Bronchus fibroblast of lung (primary cell): ENCODE measurements at places on chromosomes 13 and 19. TPM values are rescaled to one million over a fixed set of nuclear protein-coding genes. Genes with fewer than 3 reads are reported as not detected.

The GPR12 gene
- total RNA-seq: not detected in 2 replicates

The BSPH1 gene
- not detected in 2 replicates for total RNA-seq

The OR7D2 gene
- total RNA-seq: not detected in 2 replicates

The HNRNPA1L2 gene
- total RNA-seq: 2.5 and 2.9 TPM in 2 replicates

The KCNN1 gene
- total RNA-seq: 0.15 and 0.34 TPM in 2 replicates

The FUT2 gene
- total RNA-seq: not detected in 2 replicates

The SMIM24 gene
- total RNA-seq: not detected in 2 replicates

The TSHZ3 gene
- 4.9 and 5.8 TPM in 2 replicates for total RNA-seq

The CEACAM7 gene
- total RNA-seq: not detected in 2 replicates

The CEACAM19 gene
- total RNA-seq: 2.7 and 3.3 TPM in 2 replicates

The PRSS57 gene
- total RNA-seq: not detected in 2 replicates

The NLRP9 gene
- not detected in 2 replicates for total RNA-seq

The ARID3A gene
- 6.7 and 8.7 TPM in 2 replicates for total RNA-seq

The SGCG gene
- total RNA-seq: 0.34 and 0.89 TPM in 2 replicates

The UNC13A gene
- under 0.01 TPM in 1 of 2 replicates, not detected in the other for total RNA-seq

The SSBP4 gene
- 128 and 131 TPM in 2 replicates for total RNA-seq

The KLK15 gene
- total RNA-seq: not detected in 2 replicates

The CYP2A7 gene
- total RNA-seq: not detected in 2 replicates

The EBI3 gene
- total RNA-seq: 0.34 TPM in 1 of 2 replicates, not detected in the other

The MEGF8 gene
- total RNA-seq: 18.4 and 19.7 TPM in 2 replicates

The ARGLU1 gene
- total RNA-seq: 19.0 and 26.1 TPM in 2 replicates

The TUBB4A gene
- not detected in 2 replicates for total RNA-seq

The KCNN4 gene
- 0.17 and 0.74 TPM in 2 replicates for total RNA-seq

The SYCN gene
- not detected in 2 replicates for total RNA-seq

The CNFN gene
- total RNA-seq: not detected in 2 replicates

The ZNF154 gene
- 1.0 and 1.3 TPM in 2 replicates for total RNA-seq

The ASF1B gene
- 53.6 and 56.5 TPM in 2 replicates for total RNA-seq

The PSG4 gene
- not detected in 2 replicates for total RNA-seq

The ZNF787 gene
- 13.6 and 17.5 TPM in 2 replicates for total RNA-seq

The KLK12 gene
- total RNA-seq: not detected in 2 replicates

The KLK4 gene
- total RNA-seq: not detected in 2 replicates

The ADM5 gene
- 0.67 and 0.74 TPM in 2 replicates for total RNA-seq

The PPP5C gene
- total RNA-seq: 109 and 119 TPM in 2 replicates

The GNG7 gene
- under 0.01 and 0.15 TPM in 2 replicates for total RNA-seq

The FAM83E gene
- 0.45 and 0.50 TPM in 2 replicates for total RNA-seq

The ZNF471 gene
- 0.50 and 0.89 TPM in 2 replicates for total RNA-seq

The PLK5 gene
- not detected in 2 replicates for total RNA-seq

The NCCRP1 gene
- total RNA-seq: not detected in 2 replicates

The CYP4F8 gene
- total RNA-seq: not detected in 2 replicates

The LRRC25 gene
- 0.15 TPM in 1 of 2 replicates, not detected in the other for total RNA-seq

The HIPK4 gene
- total RNA-seq: under 0.01 and 0.15 TPM in 2 replicates

The CGB2 gene
- total RNA-seq: 0.34 TPM in 1 of 2 replicates, not detected in the other

The LRRC63 gene
- total RNA-seq: 0.15 TPM in 1 of 2 replicates, not detected in the other

The TPTE2 gene
- not detected in 2 replicates for total RNA-seq

The CEACAM8 gene
- not detected in 2 replicates for total RNA-seq

The HNRNPL gene
- total RNA-seq: 266 and 278 TPM in 2 replicates

The ZNF737 gene
- total RNA-seq: 4.9 and 5.0 TPM in 2 replicates

The CASP14 gene
- total RNA-seq: not detected in 2 replicates

The ICAM4 gene
- 3.9 and 4.6 TPM in 2 replicates for total RNA-seq
